ENCODE measurements at places on chromosomes 2 and 18.

GRCh38 chr2:216987252-216987821 lies 127.5 kb upstream of the TNP1 start:
- no peak for DNase-seq

DNA sequence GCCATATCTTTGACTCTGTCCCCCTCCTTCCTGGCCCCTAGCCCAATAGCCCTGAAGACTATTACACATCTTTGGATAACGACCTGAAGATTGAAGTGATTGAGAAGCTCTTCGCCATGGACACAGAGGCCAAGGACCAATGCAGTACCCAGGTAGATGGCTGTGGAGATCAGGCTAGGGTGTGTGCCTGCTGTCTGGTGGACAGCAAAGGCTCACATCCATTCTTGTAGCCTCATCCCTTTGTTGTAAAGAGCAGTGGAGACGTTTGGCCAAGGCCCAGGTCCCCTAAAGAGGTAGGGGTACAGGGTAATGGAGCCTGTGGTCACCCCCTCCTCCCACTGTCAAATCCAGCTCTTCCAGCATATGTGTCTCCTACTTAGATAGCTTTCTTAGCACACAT lies 81.4 kb downstream of the EPAS1 start:
- no peak for DNase-seq

DNA sequence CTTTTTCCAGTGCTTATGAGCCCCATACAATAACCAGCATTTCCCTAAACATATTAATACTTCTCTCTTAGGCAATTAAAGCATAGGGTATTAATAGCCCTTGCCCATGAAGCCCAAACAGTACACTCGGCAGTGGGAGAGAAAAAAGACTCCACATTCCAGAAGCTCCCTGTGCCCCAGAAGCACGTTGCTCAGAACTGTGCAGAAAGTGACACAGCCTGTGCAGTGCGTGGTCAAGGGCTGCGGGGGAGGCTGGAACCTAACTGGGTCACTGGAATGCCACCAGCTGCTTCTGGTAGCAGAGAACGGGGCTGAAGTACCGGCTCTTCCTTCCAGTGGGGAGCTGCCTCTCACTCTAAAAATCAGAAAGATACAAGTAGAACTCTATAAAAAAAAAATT lies 32.7 kb downstream of the EIPR1 start:
- no peak for DNase-seq

GRCh38 chr2:391696-392095 lies 103.8 kb upstream of the ALKAL2 start:
- no peak for DNase-seq

DNA sequence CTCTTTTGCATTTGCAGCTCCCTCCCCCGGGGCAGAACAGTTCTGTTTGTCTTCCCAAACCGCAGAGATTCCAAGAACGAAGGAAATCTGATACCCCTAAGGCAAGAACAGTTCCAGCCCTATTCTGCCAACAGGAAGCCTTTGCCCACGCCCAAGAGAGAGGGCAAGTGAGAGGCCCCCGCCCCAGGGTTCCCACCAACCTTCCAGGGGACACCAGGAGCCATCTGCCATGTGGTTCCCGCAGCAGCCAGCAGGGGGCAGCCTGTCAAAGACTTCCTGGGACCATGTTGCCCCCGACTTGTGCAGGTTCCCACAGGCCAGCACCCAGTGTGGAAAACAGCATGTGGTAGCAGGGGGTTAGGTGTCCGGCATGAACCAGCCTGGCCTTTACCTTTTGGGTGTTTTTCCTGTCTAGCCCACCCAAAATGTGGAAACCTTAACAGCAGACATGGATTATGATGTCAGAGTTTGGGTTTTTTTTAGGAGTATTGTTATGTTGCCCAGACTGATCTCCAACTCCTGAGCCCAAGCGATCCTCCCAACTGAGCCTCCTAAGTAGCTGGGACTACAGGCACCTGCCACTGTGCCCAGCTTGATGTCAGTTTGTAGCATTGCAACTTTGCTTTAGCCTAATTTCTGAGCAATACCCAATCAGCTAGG lies 21.7 kb upstream of the EFHD1 start:
- DNase-seq: peak; percentile 42

DNA sequence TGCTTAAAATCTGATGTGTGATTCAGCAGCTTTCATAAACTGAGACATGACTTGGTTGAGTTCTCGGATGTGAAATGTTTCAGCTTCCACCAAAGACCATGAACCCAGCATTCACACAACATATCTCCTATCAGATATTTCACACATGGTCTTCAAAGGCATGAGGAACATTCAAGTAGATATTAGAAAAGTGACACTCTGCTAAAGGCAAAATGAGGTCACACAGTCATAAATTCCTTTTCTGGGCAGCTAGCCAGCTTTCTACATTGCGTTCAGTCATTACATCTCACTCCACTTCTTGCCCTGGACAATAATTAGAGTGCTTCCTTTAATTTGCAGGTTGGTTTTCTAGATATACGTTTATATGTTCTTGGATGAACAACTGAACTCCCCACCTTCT lies 96.7 kb downstream of the GAREM1 start:
- DNase-seq: no peak

GRCh38 chr2:164151522-164151921 lies 415.7 kb upstream of the FIGN start:
- no peak for DNase-seq

- DNase-seq: no peak
Measured at GRCh38 chr2:41460661-41461060, 587.2 kb upstream of the PKDCC start.

All from stimulated activated CD8-positive, alpha-beta memory T cell treated with anti-CD3 and anti-CD28 coated beads, Interleukin-7, amount 100 ng/mL, for 4 hours (primary cell).